Stimulated activated CD8-positive, alpha-beta memory T cell treated with anti-CD3 and anti-CD28 coated beads, Interleukin-7, amount 100 ng/mL, for 1 hour (primary cell): ENCODE measurements at places on chromosomes 2 and 18.

GRCh38 chr2:112257575-112257974, 2.7 kb upstream of the ZC3H8 start:
- no peak for DNase-seq

GRCh38 chr2:69570474-69570873, 73.1 kb downstream of the AAK1 start:
- DNase-seq, result no peak

- no peak for DNase-seq
Measured at GRCh38 chr2:51304311-51304710, 272.4 kb upstream of the NRXN1 start.

DNA sequence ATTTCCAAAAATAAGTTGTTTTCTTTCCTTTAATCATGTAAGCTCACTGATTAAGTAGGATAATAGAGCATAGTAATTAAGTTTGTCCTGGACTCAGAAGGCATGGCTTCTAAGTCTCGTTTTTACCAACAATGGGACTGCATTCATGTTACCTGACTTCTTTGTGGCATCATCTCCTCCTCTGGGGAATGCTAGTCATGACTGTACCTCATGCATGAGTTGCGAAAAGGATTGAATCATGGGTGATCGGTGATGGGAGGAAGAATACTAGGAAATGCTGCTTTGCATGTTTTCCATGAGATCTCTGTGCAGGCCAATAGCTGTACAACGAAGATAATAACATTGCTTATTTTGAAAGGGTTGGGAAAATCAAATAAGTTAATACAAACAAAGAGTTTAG, 981.6 kb downstream of the CNTNAP5 start:
- no peak for DNase-seq

DNA sequence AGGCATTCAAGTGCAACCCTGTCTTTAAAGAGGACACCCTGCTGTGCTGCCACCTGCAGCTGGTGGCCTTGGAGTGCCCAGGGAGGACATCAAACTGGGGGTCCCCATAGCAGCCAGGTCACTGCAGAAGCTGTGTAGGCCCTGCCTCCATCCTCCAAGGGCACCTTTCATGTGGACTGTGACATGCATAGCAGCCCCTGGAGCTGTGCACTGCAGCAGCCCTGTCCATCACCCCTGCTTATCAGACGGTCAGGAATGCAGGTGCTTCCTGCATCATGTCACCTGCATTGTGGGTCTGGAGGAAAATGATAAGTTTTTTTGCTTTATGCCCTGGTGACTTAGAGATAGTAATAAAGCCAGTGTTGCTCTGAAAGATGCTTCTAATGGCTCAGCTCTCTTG, 155.7 kb downstream of the DYSF start:
- DNase-seq, result no peak

DNA sequence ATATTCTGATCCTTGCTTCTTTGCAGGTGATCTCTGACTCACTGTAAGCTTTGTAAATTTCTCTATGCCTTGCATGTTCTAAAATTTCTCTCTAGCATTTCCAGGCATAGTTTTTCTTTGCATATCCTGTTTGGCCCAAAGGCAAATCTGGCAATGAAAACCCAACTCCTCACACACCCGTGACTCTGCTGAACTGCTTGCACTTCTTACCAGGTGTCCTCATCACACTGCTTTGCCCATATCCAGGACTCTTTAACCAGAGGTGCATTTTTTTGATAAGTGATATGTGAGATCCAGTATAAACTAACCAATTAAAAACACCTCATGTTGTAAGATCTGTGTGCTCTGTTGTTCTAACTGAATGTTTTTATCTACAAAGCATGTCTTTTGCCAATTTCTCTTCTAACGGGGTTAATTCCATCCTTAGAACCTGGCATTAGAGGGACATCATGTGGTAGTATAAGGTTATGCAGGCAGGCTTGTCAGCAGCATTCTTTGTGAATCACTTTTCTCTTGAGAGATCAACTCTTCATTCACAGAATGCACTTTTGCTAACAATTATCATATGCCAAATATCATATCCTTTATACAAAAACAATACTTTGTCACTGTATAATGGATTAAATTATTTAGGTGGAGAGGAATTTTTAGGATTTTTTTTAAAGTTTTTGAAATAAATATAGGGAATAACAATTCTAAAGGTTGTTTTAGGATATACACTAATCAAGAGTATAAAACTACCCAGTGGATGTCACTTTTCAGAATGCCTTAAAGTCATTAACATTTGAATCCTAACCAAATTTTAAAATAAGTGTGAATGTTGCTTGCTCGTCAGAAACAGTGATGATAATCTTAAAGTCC, 20.8 kb upstream of the TMX3 start:
- DNase-seq, result no peak

DNA sequence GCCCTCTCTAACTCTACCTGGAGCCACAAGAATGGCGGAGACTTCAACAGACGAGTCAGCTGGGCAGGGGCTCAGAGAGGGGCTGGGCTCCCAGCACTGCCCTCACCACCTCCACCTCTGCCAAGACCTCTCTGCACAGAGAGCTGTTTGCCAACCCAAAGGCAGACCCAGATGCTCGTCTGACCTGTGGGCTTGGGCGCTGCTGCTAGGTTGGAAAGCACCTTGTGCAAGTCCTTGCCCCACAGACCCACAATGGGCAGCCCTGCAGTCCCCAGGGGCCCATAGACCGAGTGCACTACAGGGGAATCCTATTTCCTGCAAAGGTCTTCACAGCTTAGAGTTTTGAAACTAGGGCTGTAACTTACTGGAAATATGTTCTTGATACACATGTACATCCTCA, 13.3 kb downstream of the ACKR3 start:
- DNase-seq, result no peak

GRCh38 chr2:168234407-168235085, 12.8 kb downstream of the STK39 start:
- DNase-seq, result no peak

DNA sequence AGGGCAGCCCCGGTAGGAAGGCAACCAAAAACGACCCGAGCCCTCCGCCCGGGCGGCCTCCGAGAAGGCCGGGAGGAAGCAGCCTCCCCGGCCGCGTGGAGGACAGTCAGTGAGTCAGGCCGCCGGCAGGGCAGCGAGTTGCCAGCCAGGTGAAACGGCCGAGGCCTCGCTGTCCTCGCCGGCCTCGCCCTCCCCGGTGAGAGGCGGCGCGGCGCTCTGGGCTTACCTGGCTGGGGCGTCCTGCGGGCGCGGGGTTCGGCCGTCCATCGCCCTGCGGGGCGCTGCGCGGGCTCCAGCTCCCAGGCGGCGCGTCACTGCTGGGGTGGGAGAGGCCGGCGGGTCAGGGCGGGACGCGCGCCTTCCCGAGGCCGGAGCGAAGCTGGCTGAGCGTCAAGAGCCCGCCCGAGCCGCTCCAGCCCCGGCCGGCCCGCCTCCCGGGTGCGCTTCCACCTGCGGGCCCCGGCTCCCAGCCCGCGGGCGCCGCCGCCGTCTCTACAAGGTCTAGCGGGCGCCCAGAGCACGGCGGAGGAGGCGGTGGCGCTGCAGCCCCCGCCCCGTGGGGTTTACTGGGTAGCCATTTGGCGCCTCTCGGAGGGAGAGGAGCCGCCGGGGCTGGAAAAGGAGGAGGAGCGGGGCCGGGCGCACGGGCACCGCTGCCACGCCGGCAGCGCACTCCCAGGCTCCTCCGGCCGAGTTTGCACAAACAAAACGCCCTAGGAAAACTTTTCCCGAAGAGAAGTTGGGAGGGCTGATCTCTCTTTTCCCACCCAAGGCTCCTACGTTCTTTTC, 499 bp downstream of the COBLL1 start:
- DNase-seq, result no peak

- no peak for DNase-seq
Measured at GRCh38 chr2:65490222-65490621, 57.8 kb upstream of the SPRED2 start.

DNA sequence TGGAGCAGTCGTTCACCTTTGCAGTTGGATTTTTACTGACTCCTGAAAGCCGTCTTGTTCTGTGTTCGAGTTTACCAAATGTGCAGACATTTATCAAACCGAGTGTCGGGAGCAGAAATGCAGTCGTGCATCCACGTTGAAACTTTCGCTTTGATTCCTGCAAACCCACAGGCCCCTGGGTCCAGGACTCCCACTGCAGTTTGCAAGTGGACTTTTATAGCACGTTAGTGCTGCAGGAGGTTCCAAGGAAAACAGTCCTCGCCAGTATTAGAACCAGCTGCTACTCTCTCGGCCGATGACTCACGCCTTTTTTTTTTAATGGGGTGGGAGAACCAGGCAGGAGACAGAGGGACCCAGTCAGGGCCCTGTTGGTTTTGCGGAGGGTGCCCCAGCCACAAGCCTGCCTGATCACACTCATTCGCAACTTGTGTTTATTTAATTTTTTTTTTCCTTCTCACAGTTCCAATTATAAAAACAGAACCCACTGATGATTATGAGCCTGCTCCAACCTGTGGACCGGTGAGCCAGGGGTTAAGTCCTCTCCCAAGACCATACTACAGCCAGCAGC, 90.1 kb downstream of the NFATC1 start:
- no peak for DNase-seq
